ENCODE measurements at places on chromosomes 16 and 17.

- no peak for DNase-seq
Observed at GRCh38 chr16:8257561-8257960, 332.8 kb downstream of the TMEM114 start.

DNA sequence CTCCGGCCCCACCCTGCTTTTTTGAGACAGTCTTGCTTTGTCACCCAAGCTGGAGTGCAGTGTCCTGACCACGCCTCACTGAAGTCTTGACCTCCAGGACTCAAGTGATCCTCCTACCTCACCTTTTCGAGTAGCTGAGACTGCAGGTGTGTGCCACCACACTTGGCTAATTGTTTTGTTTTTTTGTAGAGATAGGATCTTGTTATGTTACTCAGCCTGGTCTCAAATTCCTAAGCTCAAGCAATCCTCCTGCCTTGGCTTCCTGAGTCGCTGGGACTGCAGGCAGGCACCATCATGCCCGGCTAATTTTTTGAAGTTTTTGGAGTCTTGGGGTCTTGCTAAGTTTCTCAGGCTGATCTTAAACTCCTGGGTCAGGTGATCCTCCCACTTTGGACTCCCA, 206.7 kb downstream of the SHISA9 start:
- no peak for DNase-seq

- no peak for DNase-seq
Observed at GRCh38 chr16:23521965-23522364, 11.7 kb upstream of the GGA2 start.

- no peak for DNase-seq
Observed at GRCh38 chr17:82247182-82247823, 18.5 kb downstream of the SLC16A3 start.

GRCh38 chr16:87216841-87217275, 100.3 kb downstream of the C16orf95 start:
- DNase-seq: no peak

DNA sequence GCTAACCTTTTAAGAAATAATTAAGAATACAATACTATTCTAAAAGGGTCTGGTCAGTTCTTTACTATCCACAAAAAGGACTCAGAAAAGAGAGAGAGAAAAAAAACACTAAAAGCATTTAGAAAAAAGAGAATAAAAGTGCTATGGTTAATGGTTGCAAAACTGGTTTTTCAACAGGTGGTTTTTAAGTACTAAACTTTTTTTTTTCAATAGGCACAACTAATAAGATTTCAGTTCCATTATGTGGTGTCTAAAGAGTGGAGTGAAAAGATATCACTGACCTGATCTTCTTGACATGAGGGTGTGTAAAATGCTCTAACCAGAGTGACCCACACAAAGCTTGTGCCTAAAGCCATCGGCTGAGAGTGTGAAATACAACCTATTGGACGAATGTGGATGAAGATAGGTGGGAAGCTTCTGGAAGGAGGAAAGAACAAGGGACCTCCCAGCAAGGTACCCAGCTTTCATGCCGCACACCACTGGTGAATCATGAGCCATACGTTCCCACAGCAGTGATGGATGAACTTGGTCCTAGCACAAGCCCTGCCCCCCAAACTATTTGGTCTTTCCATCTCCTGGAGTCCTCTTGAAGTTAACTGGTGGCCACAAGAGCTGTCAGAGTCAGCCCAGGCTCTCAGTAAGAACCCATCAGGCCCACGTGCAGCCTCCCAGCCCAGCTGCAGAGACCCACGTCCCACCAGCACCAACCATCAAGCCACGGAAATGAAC, 103.0 kb downstream of the ZFHX3 start:
- no peak for DNase-seq
